Activated CD4-positive, alpha-beta T cell treated with anti-CD3 and anti-CD28 coated beads for 1 hour (primary cell): ENCODE measurements at places on chromosomes 5 and 9.
A peak's percentile ranks its signal among the peaks of the same experiment; 100 is the strongest.

- no peak for DNase-seq
Observed at GRCh38 chr5:103785569-103785968, 223.0 kb upstream of the NUDT12 start.

DNA sequence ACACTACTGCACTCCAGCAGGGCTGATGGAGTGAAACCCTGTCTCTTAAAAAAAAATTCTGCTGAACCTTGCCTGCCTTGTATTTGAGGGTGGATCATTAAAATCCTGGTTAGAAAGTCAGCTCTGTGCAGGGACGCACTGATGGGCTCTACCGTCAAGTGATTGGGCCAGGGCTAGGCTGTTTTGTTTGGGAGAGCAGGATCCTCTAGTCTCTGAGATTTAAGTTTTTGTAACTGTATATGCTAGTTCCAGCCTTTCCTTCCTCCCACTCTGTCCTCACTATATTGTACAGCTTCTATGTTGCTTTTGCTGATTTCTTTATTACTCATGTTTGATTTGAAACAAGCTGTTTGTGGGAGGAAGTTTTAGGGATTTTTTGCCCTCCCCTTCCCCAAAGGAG lies 11.5 kb downstream of the DDX4 start:
- DNase-seq, result no peak

DNA sequence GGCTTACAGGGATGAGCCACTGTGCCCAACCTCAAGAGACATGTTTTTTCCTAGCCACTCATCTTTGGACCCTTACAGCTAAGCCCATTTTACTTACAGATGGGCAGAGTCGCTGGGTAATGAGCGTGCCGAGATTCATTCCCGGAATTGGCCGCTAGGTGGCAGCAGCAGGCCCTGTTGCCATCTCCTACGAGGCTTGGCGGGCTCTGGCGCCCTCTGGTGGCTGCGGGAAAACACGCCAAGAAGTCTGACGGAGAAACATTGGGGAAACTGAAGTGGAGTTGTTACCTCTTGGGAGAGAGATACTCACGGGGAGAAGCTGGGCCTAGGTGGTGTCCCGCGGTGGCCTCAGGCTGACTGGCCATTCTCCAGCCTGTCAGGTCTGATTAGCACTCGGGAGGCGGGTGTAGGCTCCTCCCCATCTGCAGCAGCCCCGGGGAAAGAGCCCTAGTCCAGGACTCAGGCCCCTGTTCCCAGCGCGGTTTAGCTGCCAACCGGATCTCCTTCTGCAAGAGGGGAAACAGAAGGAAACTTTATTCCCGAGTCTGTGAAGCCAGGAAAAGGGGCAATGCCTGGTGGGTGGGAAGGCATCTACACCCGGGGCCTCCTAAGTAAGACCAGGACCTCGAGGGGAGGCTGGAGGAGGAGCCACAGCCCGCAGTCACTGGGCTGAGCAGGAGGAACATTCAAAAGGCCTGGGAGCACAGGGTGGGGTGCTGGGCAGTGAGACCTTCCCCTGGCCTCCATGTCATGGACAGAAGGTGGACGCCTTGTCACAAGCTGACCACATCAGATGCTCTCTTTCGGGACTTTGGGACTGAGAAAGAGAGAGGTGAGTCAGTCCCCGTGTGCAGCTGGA lies 9.7 kb downstream of the PTGES2 start:
- DNase-seq, result peak; percentile 94

DNA sequence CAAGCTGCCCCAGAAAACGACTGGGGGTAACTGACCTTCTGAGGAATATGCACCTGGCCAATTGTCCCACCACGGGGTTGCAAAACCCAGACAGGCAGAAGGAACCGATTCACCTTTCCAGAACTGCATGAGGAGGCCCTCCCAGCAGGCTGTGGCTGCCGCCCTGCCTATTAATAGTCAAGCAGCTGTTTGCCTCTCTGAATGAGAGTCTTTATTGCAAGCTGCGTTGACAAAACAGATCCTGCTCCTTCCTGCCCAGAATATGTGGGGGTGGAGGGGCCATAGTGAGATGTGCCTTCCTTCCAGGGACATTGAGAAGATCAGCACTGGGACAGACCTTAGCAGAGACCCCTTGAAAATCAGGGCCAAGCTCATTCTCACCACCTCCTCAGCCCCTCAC lies 18.3 kb upstream of the TCOF1 start:
- DNase-seq, result no peak

GRCh38 chr9:137147793-137148160 lies 8.8 kb downstream of the GRIN1 start:
- no peak for DNase-seq

DNA sequence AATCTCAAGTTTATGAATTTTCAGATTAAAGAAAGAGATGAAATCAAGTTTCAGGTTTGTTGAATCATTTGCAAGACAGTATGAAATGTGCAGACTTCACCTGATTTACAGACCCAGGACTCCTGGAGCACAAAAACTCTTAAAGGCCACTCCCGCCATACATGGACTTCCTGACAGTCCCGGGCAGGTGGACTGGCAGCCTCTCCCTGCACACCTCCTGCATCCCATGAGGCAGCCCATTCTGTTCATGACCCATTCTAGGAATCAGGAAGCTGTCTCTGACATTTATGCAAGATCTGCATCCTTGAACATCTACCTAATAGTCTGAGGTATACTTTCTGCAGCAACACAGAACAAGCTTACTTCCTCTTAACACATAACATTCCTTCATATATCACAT lies 5.9 kb downstream of the DDX31 start:
- no peak for DNase-seq

- DNase-seq, result no peak
Observed at GRCh38 chr9:84304166-84304565, 36.4 kb downstream of the SLC28A3 start.
